ENCODE measurements at places on chromosomes 7 and 10.

DNA sequence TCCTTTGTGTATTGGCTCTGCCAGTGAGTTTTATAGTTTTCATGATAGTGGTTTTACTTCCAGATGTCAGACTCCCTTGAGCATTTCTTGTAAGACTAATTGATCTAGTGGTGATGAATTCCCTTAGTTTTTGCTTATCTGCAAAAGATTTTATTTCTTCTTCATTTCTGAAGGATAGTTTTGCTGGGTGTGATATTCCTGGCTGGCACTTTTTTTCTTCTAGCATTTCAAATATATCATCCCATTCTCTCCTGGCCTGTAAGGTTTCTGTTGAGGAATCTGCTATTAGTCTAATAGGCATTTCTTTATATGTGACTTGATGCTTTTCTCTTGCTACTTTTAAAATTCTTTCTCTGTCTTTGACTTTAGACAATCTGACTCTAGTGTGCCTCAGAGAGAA lies 64.8 kb downstream of the SLC16A9 start:
- no peak for DNase-seq

- DNase-seq: no peak
These were observed 113.1 kb downstream of the INPP5A start for GRCh38 chr10:132650611-132651250.

DNA sequence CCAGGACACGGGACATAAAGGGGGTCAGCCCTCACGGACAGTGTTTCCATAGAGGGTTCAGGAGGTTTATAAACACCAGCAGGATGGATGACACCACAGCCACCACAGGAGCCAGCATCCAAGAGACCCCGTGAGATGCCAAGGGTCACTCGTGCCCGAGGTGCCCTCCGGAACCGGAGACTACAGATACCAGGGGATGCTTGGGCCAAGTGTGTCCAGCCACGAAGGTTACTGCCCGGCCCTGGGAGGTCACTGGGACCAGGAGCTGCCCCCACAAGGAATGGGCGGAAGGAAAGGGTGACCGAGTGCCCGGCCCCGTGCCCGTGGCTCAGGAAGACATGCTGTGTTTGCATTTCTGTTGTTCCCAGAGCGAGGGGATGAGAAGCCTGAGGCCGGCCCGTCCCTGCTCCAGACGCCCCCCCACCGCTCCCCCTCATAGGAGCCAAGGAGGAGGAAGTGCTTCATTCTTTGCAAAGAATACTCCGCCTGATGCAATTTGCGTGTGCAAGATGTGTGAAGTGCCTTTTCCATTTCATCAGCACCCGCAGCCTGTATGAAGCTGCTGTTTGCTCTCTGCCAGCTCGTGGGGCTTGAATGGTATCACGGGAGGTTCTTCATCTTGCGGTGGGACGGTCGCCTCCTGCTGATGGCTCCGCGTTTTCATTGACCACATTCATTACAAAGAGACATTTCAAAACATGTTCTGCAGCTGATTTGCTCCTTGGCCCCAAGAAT lies 176.4 kb downstream of the ELFN1 start:
- no peak for DNase-seq

DNA sequence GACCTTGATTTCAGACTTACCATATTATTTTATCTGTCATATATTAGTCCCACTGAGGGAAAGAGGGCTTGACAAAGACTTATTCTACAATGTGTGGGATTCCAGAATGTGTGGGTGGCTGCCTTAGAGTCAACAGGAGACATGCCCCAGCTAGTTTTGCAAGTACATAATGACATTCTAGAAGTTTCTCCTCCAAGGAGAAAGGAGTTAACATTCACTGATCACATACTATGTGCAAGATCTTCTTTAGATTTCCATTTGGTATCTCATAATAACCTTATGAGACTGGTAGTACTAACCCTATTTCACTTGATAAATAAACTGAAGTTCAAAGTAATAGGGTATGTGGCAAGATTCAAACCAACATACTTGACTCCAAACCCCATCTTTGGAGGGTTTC lies 25.2 kb downstream of the IRF5 start:
- DNase-seq: no peak

DNA sequence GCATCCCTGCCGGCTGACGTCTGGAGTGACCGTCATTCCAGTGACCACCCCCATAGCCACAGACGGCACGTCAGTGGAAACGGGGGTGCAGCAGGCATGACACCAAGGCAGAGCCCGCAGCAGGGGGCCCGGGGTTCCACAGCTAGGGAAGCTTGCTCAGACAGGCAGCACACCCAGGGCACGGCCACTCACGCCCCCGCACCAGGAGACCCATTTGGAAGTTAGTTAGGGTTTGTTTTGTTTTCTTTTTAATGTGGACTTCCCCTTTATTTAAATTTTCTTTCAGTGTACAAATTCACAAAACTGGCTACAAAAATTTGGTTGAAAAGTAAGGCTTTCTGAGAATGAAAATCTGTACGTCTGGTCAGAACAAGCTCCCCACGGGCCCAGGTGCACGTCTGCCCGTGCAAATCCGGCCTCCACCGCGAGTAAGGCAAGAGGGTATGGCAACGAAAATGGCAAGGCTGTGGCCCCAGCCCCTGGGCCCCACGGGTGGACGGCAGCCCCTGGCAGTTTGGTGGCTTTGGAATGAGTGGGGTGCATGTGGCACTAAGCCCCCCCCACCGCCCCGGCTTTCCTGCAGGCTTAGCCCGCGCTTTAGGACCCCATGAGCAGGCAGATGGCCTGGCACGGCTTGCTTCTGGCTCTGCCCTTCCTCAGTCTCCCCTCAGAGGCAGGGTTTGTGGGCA lies 124.2 kb downstream of the FAM53B start:
- no peak for DNase-seq
